A375 (cell line): ENCODE measurements at places on chromosomes 3 and 15. TPM values are rescaled to one million over a fixed set of nuclear protein-coding genes. Genes with fewer than 3 reads are reported as not detected.

ZBBX gene
- total RNA-seq = 0.27 and 0.34 TPM in 2 replicates

C15orf62 gene
- total RNA-seq = 0.49 and 0.88 TPM in 2 replicates

C3orf70 gene
- total RNA-seq = 1.3 and 1.9 TPM in 2 replicates

GOLGA8T gene
- total RNA-seq = not detected in 2 replicates

ARGFX gene
- not detected in 2 replicates for total RNA-seq

BTLA gene
- not detected in 2 replicates for total RNA-seq

ATP13A4 gene
- total RNA-seq = not detected in 2 replicates

SLC2A2 gene
- not detected in 2 replicates for total RNA-seq

PDCD6IP gene
- total RNA-seq = 129 and 133 TPM in 2 replicates

A4GNT gene
- not detected in 2 replicates for total RNA-seq

TRIM71 gene
- total RNA-seq = not detected in 2 replicates

ITIH1 gene
- total RNA-seq = not detected in 2 replicates

CELSR3 gene
- 7.3 and 7.9 TPM in 2 replicates for total RNA-seq

LRRC15 gene
- total RNA-seq = 0.11 and 0.32 TPM in 2 replicates

SMC4 gene
- 162 and 171 TPM in 2 replicates for total RNA-seq

DUOXA1 gene
- total RNA-seq = not detected in 2 replicates
